ENCODE measurements at places on chromosomes 7 and 10.
A peak's percentile ranks its signal among the peaks of the same experiment; 100 is the strongest.

GRCh38 chr7:137747359-137748031 is 99.3 kb downstream of the DGKI start:
- DNase-seq, result no peak

- DNase-seq, result no peak
These were observed 35.5 kb downstream of the IDE start for GRCh38 chr10:92538231-92538958.

- no peak for DNase-seq
These were observed 53.9 kb upstream of the SFMBT2 start for GRCh38 chr10:7464691-7465090.

DNA sequence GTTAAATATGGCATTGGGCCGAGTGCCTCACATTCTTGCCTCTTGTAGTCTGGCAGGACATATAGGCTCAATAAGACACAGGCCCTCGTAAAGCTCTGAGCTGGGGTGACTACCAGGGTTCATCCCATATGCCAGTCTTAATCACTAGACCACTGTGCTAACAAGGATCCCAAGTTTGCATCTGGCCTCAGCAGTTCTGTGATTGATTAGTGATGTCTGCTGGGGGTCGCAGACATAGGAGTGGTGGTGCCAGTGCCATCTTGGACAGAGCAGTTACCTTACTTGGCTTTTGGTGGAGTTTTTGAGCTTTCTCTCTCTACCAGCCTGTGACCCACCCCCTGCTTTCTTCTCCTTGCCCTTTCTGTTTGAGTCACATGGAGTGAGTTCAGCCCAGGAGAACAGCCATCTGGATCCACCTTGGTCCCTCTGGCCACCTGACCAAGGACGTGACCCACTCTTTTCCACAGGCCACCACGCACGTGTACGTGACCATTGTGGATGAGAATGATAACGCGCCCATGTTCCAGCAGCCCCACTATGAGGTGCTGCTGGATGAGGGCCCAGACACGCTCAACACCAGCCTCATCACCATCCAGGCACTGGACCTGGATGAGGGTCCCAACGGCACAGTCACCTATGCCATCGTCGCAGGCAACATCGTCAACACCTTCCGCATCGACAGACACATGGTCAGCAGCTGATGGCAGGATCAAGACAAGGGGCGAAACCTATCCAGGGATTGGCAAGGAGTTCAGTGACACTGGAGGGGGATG is 4.1 kb upstream of the VSIR start:
- DNase-seq, result no peak

GRCh38 chr10:98431016-98431415 is 15.7 kb downstream of the HPS1 start:
- DNase-seq, result no peak

DNA sequence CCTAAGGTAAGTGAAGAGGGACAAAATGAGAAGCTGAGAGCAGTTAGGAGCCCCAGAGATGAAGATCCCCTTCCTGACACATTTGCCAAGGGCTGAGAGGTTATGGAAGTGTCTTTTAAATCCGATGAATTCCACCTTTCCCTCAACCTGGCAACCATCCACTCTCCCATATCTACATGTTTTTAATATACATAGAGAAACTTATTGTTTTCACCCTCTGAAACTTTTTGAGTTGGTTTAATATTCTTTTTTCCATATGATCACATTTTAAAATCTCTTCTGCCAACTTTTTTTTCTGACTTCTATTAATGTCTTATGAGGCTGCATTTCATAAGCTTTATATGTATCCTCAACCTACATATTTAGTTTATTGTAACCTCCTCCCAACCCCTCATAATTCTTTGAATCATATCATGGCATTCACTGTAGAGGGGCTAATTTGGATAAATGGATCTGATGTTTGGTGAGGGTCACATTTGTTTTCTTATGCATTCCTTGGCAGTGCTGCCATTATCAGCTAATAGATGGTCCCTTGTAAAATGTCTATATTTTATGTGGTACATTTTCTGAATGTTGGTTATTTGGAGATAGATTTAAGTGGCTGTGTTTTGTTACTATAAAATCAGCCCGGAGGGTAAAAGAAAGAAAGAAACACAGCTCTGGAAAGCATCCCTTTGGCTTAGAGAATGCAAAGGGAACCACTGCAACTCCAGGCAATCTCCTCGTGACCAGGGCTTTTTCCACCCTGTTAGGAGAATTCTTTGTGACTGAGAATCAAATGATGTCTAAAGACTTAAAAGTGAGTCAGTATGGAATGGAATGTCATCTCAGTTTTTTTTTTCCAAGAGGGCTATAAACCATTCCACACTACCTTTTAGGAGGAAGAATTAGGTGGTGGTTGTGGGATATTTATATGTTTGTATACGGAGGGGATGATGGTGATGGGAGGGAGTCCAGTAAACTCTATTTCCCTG is 334.4 kb downstream of the SUGCT start:
- DNase-seq, result peak; percentile 75

DNA sequence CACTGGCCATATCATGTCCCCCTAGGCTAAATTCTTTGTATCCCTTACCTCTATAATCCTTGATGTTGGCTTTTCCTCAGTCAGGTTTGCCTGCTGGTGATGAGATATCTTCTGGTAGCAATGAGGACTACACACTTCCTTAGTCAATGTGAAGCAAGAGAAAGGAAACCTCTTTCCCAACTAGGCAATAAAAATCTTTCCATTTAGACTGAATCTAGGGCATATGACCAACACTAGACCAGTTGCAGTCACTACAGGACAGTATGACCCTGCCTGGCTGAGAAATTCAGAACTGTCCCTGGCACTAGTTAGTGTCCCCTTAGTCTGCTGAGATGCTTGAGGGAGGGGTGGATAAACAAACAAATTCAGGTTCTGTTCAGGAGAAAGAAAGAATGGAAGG is 142.6 kb downstream of the RNLS start:
- no peak for DNase-seq

GRCh38 chr7:92557808-92558362 is 29.3 kb downstream of the RBM48 start:
- DNase-seq, result no peak

GRCh38 chr10:9126728-9127127 is 1072.2 kb downstream of the GATA3 start:
- no peak for DNase-seq
